PC-9 (cell line): ENCODE measurements at places on chromosomes 7 and 10.

GRCh38 chr10:24010436-24010970, 198.4 kb upstream of the KIAA1217 start:
- DNase-seq = no peak

DNA sequence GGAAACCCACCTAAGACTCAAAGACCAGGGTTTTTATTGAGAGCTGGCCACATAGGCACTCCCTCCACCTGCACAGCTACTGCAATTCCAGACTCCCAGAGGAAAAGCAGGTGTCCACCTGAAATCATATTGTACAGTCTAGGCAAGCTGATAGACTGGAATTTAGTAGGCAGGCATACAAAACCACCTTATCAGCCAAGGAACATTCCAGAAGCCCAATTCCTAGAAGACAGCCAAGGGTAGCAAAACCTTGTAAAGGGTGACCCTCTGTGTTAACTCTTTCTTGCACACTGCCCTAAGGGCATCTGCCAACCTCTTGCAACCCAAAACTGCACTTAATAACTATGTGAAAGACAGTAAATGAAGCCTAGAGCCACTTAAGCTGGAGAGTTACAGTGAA, 5.3 kb downstream of the TMEM176A start:
- DNase-seq = no peak

- DNase-seq = no peak
Observed at GRCh38 chr7:149598721-149599308, 101.2 kb upstream of the ZNF746 start.

- no peak for DNase-seq
Observed at GRCh38 chr10:132572545-132572937, 35.0 kb downstream of the INPP5A start.

DNA sequence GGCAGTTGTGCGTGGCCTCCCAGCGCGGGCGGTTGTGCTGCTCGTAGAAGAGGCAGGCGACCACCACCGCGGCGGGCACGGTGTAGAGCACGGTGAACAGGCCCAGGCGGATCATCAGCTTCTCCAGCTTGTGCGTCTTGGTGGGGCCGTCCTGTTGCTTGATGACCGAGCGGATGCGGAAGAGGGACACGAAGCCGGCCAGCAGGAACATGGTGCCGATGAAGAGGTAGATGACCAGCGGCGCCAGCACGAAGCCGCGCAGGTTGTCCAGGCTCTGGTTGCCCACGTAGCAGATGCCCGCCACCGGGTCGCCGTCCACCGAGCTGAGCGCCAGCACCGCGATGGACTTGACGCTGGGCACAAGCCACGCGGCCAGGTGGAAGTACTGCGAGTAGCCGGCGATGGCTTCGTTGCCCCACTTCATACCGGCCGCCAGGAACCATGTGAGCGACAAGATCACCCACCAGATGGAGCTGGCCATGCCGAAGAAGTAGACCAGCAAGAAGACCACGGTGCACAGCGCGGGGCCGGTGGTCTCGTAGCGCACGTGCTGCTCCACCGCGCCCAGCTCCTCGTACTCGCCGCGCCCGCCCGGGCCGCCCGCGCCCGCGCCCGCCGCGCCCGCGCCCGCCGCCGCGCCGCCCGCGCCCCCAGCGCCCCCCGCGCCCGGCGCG, 2.2 kb downstream of the FZD8 start:
- DNase-seq = no peak
